ENCODE measurements at places on chromosomes 3 and 15.

DNA sequence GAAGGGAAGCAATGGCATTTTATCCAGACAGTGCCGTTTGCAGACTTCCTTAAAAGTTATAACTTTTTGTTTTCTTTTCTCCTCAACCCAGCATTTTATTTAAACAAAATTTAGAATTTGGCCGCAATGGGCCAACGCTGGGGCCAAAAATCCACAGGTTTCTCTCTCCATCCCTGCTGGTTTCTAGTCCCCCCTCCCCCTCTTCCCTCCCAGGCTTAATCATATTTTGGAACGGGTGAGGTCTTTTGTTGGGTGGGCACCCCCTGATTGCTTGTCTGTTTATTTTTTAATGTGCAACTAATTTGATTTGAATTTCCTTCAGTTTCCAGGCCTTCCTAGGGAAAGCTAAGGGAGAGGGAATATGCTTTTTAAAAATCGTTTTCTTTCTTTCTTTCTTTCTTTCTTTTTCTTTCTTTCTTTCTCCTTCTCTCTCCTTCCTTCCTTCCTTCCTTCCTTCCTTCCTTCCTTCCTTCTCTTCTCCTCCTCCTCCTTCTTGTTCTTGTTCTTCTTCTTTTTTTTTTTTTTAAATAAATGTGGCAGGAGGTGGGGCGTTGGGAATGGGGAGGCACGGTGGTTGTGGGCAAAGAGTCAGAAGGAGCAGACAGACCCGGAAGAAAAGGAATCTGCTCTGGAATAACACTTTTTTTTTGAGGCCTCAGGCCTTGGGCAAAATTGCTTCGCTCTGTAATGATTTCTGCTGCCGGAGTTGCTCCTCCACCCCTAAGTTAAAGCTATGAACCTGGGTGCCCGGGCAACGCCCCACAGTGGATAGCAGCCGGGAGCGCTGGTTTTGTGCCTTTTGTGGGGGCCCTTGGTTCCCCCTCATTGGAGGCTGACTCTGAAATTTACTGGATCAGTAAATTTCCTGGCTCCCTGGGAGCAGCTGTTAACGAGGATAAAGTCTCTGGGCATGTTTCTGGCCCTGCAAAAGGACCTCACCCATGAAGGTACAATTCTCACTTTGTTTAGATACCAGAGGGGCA is 1.9 kb downstream of the FNDC3B start:
- DNase-seq, result peak; percentile 23

- no peak for DNase-seq
Observed at GRCh38 chr15:101669744-101670143, 17.6 kb upstream of the TM2D3 start.

- no peak for DNase-seq
Observed at GRCh38 chr15:90004671-90005070, 3.5 kb downstream of the ZNF710 start.

GRCh38 chr3:179005213-179005612 is 66.4 kb downstream of the ZMAT3 start:
- no peak for DNase-seq
